ENCODE measurements at places on chromosomes 1 and 21.

DNA sequence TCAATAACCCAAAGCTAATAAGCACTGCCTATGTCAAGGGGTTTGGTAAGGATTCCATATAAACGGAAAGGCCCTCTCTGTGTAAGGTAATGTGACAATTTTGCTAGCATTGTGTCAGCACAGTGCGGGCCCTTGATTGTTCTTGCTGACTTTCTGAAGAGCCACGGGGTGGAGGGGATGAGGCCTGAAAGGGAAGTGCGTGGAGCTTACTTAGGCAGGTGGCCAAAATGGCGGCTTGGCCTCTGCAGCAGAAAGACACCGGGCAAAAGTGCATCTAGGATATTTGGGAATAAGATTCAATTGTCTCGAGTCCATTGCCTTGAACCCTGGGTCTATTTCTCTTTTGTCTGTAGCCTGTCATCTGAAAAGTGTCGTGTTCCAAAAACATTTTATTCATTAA is 114.3 kb downstream of the TGFB2 start:
- no peak for DNase-seq

DNA sequence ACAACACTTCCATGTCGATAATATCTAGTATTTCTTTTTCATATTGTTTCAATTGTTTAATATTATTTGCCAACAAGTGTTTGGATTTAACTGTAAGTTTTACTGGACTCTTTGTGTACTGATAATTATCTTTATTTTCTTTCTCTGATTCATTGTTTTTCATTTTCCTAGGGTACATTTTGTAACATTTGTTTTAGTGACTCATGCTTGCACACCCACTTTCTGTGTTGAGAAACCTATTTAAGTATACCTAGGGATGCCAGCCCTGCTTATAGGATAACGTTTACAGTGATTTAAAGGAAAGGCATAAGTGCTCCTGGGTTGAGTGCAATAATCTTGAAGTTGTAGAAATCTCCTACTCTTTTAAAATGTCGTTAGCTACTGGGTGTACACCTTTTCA is 1386.0 kb upstream of the ADGRL4 start:
- DNase-seq, result no peak

GRCh38 chr1:156371553-156372264 is 2.7 kb downstream of the RHBG start:
- no peak for DNase-seq

- DNase-seq, result no peak
Observed at GRCh38 chr1:156465747-156466365, 34.7 kb downstream of the MEF2D start.
